IMR-90 (cell line): ENCODE measurements at places on chromosomes 2 and 18. TPM values are rescaled to one million over a fixed set of nuclear protein-coding genes. Genes with fewer than 3 reads are reported as not detected.

Gene CYP27C1
- total RNA-seq: not detected in 2 replicates

Gene RNF125
- under 0.01 TPM in 2 replicates for total RNA-seq

Gene KHK
- total RNA-seq: 0.56 and 0.72 TPM in 2 replicates

Gene PGAP1
- 5.7 and 6.7 TPM in 2 replicates for total RNA-seq

Gene APLF
- 2.3 and 3.3 TPM in 2 replicates for total RNA-seq

Gene ERFE
- total RNA-seq: 0.56 and 1.3 TPM in 2 replicates

Gene ABCA12
- under 0.01 TPM in 2 replicates for total RNA-seq

Gene LDAH
- 22.5 and 31.7 TPM in 2 replicates for total RNA-seq

Gene CTDSP1
- total RNA-seq: 17.5 and 19.7 TPM in 2 replicates

Gene LCLAT1
- total RNA-seq: 11.5 and 18.3 TPM in 2 replicates

Gene GALM
- 16.4 and 24.2 TPM in 2 replicates for total RNA-seq

Gene REG3A
- not detected in 2 replicates for total RNA-seq

Gene NETO1
- total RNA-seq: 0.28 and 0.36 TPM in 2 replicates

Gene POLE4
- total RNA-seq: 9.0 and 16.7 TPM in 2 replicates
